ENCODE measurements at places on chromosomes 3 and 15. TPM values are rescaled to one million over a fixed set of nuclear protein-coding genes. Genes with fewer than 3 reads are reported as not detected.

ST3GAL6 gene
- 3.3 TPM for total RNA-seq

IQGAP1 gene
- total RNA-seq: 293 TPM

GUCA1C gene
- not detected for total RNA-seq

RHOV gene
- not detected for total RNA-seq

GASK1A gene
- 12.9 TPM for total RNA-seq

CHRNA7 gene
- total RNA-seq: 0.83 TPM

PIGX gene
- total RNA-seq: 27.3 TPM

ALPK3 gene
- total RNA-seq: 9.1 TPM

NR2C2 gene
- total RNA-seq: 40.8 TPM

SMCO1 gene
- not detected for total RNA-seq

ITIH1 gene
- not detected for total RNA-seq

CTXND1 gene
- total RNA-seq: 0.33 TPM

ZSCAN29 gene
- 17.4 TPM for total RNA-seq

TAGLN3 gene
- total RNA-seq: 1.7 TPM

TFRC gene
- 81.3 TPM for total RNA-seq

GOLGA6L7 gene
- total RNA-seq: not detected

GPR176 gene
- total RNA-seq: 8.4 TPM

CMSS1 gene
- 16.3 TPM for total RNA-seq

FAM3D gene
- total RNA-seq: not detected

All from esophagus muscularis mucosa (tissue), 4 donors.